ENCODE measurements at places on chromosomes 2 and 18. TPM values are rescaled to one million over a fixed set of nuclear protein-coding genes. Genes with fewer than 3 reads are reported as not detected.

DNA sequence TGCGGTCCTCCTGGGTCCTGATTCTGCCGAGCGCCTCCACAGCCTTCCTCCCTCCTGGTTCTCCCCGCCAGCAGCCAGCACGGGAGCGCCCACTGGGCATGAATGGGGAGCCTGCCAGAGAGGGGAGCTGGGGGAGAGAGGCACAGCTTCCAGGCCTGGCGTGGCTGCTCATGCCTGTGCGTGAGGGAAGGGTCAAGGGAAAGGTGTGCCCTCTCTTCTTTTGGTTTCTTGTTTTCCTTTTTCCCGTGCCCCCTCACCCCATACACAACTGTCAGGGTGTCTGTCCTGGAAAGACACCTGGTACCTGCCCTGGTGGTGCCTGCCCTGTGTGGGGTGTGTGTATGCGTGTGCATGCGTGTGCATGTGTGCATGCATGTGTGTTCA, 4.7 kb upstream of the NEURL3 start:
- no peak overlapping the region for H3K27ac ChIP-seq
- no peak overlapping the region for H3K4me3 ChIP-seq
- H3K4me1 ChIP-seq: peaks cover 11% of the 10 kb centered on the region

DNA sequence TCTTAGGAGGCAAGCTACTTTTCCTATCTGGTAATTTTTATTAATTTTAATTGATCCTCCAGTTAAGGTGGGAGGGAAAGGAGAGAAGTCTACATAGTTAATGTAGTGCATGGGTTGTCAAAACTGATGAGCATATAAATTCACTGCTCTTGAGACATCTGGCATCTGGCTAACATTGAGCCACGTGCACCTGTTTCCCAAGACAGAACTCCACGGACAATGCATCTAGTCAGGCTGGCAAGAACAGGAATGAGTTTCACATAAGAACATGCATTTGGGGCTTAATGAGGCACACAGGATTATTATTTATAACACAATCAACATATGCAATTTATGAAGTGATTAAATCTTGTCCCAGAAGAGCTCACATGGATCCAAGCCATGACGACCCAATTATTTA, 16.2 kb upstream of the RAB1A start:
- H3K27ac ChIP-seq: no peak overlapping the region
- H3K36me3 ChIP-seq: no peaks in the 10 kb centered on the region
- H3K27me3 ChIP-seq: peaks cover 2% of the 10 kb centered on the region
- H3K4me3 ChIP-seq: no peak overlapping the region
- DNase-seq: no peak
- no peaks in the 10 kb centered on the region for H3K4me1 ChIP-seq

- H3K36me3 ChIP-seq: peaks cover 4% of the 10 kb centered on the region
- no peak overlapping the region for H3K4me3 ChIP-seq
- no peaks in the 10 kb centered on the region for H3K4me1 ChIP-seq
- no peak overlapping the region for H3K27ac ChIP-seq
- no peaks in the 10 kb centered on the region for H3K27me3 ChIP-seq
Observed at GRCh38 chr18:79932907-79933306, 18.5 kb downstream of the SLC66A2 start.

- H3K36me3 ChIP-seq: no peaks in the 10 kb centered on the region
- H3K4me3 ChIP-seq: no peak overlapping the region
- no peak overlapping the region for H3K27ac ChIP-seq
- H3K4me1 ChIP-seq: no peaks in the 10 kb centered on the region
- no peak for DNase-seq
Observed at GRCh38 chr18:47284721-47285395, 33.4 kb upstream of the SKOR2 start.

GRCh38 chr2:207434899-207435465, 94.8 kb upstream of the CREB1 start:
- no peak overlapping the region for H3K27ac ChIP-seq
- no peak overlapping the region for H3K4me3 ChIP-seq
- DNase-seq: no peak
- no peaks in the 10 kb centered on the region for H3K36me3 ChIP-seq

DNA sequence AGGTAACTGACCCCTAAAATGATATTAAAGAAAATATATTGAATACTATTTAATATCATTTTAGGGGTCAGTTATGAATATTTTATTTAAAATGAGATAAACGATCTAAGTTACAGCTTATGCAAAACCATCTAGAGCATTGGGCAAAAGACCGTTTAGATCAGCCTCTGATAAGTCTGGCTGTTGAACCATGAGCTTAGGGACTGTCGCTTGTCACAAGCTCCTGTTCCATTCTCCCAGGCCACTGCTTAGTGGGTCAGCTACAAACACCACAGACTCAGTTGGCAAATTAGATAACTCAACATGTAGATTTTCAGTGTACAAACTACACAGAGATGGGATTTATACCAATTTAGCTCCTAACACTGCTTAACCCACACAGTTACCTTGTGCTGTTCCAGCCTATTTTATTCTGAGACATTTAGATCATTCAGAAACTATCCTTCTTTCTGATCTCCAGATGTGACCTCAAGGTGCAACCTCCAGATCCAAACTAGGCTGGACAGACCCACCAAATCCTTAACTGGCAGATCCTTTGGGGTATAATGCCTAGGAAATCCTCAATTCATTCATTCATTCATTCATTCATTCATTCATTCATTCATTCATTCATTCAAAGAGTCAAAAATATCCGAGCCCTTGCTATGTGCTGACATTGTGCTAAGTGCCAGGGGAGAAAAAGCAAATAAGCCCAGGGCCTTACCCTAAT, 82.8 kb downstream of the HRH4 start:
- no peaks in the 10 kb centered on the region for H3K4me1 ChIP-seq
- no peak overlapping the region for H3K4me3 ChIP-seq
- H3K27me3 ChIP-seq: peaks cover 2% of the 10 kb centered on the region
- no peak for DNase-seq
- no peaks in the 10 kb centered on the region for H3K36me3 ChIP-seq

DNA sequence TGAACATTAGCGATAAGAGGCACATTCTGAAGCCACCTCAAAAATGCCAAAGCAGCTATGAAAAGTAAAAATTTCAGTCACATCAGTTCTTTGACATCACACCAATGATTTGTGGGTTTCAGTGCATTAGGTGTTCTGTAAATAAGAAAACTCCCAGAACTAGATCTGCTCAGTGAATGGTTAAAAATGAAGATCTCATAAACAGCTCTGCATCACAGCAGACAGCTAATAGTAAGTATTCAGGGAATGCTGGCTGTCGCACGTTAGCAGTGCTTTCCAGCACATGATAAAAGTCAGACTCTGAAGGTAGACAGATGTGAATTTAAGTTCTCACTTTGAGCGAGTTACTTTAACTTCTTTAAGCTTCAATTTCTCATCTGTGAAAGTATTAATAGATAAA, 154.9 kb downstream of the SATB2 start:
- H3K36me3 ChIP-seq: no peaks in the 10 kb centered on the region
- DNase-seq: peak; percentile 81
- H3K27me3 ChIP-seq: no peaks in the 10 kb centered on the region

GRCh38 chr2:64228126-64228678, 84.0 kb upstream of the PELI1 start:
- H3K27me3 ChIP-seq: peaks cover 7% of the 10 kb centered on the region
- H3K4me1 ChIP-seq: peaks cover 8% of the 10 kb centered on the region
- peak overlapping the region; percentile 62 for H3K4me3 ChIP-seq
- DNase-seq: peak; percentile 51
- no peaks in the 10 kb centered on the region for H3K36me3 ChIP-seq
- no peak overlapping the region for H3K27ac ChIP-seq

The LYG2 gene
- total RNA-seq: not detected

The DUSP19 gene
- 3.1 TPM for total RNA-seq

The ACMSD gene
- not detected for total RNA-seq

The CACNB4 gene
- 2.9 TPM for total RNA-seq

The SH3RF3 gene
- 7.3 TPM for total RNA-seq

Data from astrocyte (in vitro differentiated cells and primary cell).